ENCODE measurements at places on chromosomes 16 and 17.
A peak's percentile ranks its signal among the peaks of the same experiment; 100 is the strongest.

GRCh38 chr17:70071127-70071526 is 3.9 kb upstream of the KCNJ16 start:
- no peak for DNase-seq

GRCh38 chr16:50684823-50685461 is 3.8 kb upstream of the SNX20 start:
- no peak for DNase-seq

- no peak for DNase-seq
Observed at GRCh38 chr16:82862057-82862456, 235.3 kb downstream of the CDH13 start.

DNA sequence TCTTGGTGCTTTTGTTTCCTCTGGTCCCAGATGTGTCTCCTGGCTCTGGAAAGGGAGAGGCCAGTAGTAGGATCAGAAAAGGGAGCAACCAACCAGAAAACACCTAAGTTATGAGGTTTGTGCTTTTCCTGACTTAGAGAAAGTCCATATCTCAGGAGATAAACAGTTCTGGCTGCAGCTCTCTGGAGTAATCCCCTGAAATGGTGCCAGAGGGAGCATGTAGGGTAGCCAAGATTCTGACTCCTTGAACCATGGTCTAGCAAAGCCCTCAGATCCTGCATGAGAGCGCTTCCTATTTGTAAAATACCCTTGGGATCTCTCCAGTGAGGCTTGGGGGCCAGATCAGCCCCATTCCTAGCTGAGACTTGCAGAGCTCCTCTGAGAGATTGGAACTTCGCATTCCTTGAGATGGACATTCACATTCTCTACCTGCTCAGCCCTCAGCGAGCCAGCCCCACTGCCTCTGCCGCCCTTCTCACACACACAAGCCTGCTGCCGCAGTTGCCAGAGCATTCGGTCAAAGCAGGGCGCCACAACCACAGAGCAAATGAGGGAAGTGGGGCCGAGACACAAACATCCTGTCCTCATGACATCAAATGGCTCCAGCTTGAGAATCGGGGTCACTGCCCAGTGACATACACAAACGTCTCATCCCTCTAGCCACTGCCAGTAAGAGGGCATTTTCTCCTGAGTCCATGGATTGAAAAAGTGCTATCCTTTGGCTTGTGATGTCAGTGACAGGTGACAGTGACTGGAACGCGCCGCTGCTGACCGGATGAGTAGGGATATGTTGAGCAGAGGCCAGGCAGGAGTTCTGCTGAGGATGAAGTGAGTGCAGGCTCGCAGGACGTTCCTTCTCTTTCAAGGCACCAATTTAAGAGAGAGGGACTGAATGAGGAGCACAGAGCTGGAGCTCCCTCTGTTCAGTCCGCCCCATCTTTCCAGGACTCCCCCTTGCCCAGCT is 5.0 kb downstream of the ABHD15 start:
- DNase-seq: no peak

DNA sequence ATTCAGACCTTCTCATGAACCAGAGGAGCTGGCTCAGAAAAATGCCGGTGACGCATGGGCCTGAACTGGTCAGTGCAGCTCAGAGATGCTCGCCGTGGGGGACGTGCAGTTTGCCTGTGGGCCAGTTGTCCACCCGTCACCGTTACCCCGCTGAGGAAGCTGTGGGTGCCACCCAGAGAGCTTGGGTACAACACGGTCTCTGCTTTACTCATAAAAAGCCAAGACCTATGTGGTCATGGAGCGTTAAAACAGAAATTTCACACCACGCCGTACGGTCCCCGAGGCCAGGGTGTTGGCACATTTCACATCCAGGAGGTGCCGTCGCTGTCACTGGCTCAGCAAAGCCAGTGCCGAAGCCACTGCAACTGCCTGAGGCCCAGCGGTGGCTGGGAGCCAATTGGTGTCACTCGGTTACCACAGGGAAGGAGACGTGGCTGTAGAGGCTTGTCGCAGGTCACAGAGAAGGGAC is 120.9 kb downstream of the METRNL start:
- DNase-seq: no peak

GRCh38 chr16:50841081-50841886 is 99.4 kb downstream of the CYLD start:
- DNase-seq: no peak

DNA sequence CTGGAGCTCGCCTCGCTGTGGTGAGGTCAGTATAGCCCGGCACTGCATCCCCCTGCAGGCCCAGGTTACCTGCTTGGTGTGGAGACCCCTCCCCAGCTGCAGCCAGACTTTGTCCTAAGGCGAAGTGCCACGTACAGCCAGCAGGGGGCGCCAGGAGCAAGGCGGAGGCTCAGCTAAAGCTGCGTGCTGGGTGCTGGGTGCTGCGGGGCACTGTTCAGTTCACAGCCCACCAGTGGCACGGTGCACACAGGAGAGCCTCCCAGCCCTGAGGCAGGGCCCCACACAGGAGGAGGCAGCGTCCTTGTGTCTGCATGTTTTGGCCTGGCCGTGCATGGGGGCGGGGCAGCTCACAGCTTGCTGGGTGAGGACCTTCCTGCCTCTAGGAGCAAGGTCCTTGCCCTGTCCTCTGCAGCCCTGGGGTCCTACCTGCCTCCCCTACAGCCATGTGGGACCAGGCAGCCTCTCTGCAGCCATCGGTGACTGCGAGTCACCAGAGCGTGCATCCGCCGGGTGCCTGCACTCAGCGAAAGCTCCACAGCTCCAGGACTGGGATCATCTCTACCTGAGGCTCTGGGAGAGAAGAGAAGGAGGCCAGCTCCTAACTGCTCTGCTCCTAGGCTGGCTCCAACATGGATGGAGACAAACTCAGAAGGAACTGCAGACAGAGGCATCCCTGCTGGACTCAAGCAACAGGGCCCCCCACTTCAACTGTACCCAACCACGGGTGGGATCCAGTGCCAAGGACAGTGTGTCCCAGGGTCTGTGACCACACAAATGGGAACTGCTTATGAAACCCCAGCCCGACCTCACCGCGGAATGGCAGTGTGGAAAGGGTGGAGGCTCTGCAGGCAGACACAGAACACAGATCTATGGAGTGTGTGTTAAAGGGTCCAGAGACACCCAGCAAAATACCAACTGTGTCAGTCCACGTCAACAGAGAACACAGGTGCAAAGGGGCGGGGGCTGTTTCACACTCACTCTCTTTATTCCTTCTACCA is 19.0 kb downstream of the SLC7A5 start:
- DNase-seq: no peak

DNA sequence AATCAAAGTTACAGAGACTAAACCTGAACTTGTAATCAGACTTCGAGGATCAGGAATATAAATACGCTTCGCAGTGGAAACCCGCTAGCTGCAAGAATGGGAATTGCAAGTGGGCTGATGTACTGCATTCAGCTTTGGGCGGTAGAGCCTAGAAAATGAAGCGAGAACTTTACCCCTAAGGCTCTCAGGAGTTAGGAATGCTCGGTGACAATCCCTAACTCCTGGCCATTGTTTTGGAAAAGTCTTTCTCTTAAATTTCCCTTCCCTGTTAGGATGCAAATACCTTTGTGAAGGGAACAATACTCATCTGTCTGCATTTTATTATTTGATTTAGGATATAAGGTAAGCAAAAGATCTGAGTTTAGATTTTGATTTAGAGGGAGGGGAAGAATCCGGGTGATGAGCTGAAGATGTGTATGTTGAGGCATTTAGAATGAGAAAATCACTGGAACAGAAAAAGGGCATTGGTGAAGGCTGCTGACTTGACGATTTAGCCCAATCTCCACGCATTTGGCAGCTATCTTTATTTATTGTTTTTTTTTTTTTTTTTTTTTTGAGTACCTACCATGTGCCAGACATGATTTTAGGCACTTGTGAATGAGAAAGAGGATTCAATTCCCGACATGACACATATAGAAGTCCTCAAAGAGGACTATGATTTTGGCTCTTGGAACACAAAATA is 2.2 kb upstream of the TOX3 start:
- DNase-seq: peak; percentile 51

DNA sequence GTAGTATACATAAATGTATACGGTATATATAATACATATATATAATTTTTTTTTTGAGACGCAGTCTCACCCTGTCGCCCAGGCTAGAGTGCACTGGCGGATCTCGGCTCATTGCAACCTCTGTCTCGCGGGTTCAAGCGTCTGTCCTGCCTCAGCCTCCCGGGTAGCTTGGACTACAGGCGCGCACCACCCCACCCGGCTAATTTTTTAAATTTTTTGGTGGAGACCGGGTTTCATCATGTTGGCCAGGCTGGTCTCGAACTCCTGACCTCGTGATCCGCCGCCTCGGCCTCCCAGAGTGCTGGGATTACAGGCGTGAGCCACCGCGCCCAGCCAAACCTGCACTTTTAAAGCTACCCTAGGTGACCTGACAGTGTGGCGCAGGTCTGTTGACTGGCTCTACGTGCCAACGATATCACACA is 745 bp downstream of the PAM16 start:
- DNase-seq: no peak

DNA sequence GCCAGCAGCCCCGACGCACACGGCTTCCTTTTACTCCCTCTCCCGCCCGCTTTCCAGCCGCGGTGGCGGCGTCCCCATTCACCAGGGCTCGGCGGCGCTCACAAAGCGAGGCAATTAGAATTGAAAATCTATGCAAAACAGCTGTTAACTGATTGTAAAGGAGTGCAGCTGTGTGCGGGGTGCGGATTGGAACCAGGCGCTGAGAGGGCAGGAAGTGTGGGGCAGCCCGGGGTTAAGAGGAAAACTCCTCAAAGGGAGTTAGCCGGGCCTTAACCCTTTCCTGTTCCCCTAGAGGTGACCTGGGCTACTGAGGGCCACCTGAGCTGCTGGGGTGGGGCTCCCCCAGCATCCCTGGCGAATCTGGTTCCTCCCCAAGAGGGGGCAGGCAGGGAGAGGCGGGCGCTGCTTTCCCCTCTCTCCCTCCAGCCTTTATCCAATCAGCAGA is 5.8 kb upstream of the GSE1 start:
- no peak for DNase-seq

DNA sequence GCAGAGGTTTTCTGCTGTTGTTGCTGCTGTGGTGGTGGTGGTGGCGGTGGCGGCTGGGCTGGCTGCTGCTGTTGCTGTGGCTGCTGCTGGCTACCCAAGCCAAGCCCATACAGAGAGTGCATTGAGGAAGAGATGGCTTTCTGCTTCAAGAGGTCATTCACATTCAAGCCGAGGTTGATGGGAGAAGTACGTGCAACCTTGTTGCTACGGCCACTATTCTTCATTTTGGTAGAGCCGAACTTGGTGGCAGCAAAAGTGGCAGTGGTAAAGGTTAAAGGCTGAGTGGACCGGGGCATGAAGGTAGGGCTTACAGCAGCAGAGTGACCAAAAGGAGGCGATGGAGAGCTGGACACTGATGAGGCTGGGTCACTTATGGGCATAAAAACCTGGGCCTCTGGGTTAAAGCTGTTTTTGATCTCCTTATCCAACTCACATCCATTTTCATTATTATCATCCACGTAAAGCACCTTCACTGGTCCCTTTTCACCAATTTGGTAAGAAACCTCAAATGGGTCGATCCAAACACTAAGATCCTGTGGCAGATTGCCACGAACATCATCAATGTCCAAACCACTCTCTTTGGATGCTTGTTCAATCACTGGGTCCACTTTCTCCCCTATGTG is 2.8 kb downstream of the TOB1 start:
- DNase-seq: peak; percentile 92

- peak; percentile 83 for DNase-seq
Observed at GRCh38 chr17:81315129-81315884, 20.2 kb upstream of the SLC38A10 start.

- DNase-seq: no peak
Observed at GRCh38 chr16:88702371-88703210, 3.6 kb downstream of the RNF166 start.

GRCh38 chr17:66865151-66865550 is 30.2 kb downstream of the CACNG5 start:
- DNase-seq: no peak

- peak; percentile 79 for DNase-seq
Observed at GRCh38 chr17:58513965-58514769, at the start of gene MTMR4. Gene MTMR4 (minus strand): TSS chr17:58514638. CDS start chr17:58514407, 231 bp downstream.

GRCh38 chr17:56943505-56944125 is 17.2 kb downstream of the COIL start:
- DNase-seq: no peak

DNA sequence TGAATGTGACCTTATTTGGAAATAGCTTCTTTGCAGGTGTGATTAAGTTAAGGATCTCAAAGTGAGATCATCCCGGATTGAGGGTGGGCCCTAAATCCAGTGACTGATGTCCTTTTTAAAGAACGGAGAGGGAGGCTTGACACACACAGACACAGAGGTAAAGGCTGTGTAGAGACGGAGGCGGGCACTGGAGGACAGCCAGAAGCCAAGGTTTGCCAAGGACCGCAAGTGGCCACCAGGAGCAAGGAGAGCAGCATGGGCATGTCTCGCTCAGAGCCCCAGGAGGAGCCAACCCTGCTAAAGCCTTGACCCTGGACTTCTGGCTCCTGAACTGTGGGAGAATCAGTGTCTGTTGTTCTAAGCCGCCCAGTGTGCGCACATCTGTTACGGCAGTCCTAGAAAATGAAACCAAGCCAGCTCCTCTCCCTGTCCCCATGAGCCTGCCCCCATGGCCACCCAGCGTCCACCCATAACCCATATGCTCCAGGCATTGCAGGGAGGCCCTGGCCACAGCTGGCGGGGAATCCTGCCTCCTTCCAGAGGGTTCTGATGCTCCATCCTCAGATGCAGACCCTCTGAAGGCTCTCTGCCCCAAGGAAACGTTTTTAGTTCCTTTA is 15.2 kb downstream of the CNGB1 start:
- no peak for DNase-seq

GRCh38 chr17:38421871-38422827 is 6.1 kb upstream of the ARHGAP23 start:
- no peak for DNase-seq

- DNase-seq: no peak
Observed at GRCh38 chr17:72683506-72684404, 408.7 kb downstream of the SLC39A11 start.

- DNase-seq: no peak
Observed at GRCh38 chr17:28992185-28992584, 13.6 kb downstream of the SEZ6 start.

- DNase-seq: no peak
Observed at GRCh38 chr17:69711541-69711940, 297.0 kb downstream of the MAP2K6 start.

DNA sequence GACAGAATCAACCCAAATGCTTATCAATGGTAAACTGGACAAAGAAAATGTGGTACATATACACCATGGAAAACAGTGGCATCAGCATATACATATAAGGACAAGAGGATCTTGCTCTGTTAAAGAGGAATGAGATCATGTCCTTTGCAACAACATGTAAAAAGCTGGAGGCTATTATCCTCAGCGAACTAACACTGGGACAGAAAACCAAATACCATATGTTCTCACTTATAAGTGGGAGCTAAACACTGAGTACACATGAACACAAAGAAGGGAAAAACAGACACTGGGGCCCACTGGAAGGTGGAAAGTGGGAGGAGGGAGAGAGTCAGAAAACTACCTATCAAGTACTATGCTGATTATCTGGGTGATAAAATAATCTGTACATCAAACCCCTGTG is 447.3 kb upstream of the MAF start:
- DNase-seq: no peak

- no peak for DNase-seq
Observed at GRCh38 chr17:65900216-65900615, 291.7 kb downstream of the CEP112 start.

- DNase-seq: peak; percentile 49
Observed at GRCh38 chr17:57945996-57946797, 9.0 kb downstream of the CUEDC1 start.
